ENCODE measurements at places on chromosomes 13 and 19.
A peak's percentile ranks its signal among the peaks of the same experiment; 100 is the strongest.

- no peak for DNase-seq
Measured at GRCh38 chr13:37085606-37086005, 19.9 kb downstream of the CSNK1A1L start.

DNA sequence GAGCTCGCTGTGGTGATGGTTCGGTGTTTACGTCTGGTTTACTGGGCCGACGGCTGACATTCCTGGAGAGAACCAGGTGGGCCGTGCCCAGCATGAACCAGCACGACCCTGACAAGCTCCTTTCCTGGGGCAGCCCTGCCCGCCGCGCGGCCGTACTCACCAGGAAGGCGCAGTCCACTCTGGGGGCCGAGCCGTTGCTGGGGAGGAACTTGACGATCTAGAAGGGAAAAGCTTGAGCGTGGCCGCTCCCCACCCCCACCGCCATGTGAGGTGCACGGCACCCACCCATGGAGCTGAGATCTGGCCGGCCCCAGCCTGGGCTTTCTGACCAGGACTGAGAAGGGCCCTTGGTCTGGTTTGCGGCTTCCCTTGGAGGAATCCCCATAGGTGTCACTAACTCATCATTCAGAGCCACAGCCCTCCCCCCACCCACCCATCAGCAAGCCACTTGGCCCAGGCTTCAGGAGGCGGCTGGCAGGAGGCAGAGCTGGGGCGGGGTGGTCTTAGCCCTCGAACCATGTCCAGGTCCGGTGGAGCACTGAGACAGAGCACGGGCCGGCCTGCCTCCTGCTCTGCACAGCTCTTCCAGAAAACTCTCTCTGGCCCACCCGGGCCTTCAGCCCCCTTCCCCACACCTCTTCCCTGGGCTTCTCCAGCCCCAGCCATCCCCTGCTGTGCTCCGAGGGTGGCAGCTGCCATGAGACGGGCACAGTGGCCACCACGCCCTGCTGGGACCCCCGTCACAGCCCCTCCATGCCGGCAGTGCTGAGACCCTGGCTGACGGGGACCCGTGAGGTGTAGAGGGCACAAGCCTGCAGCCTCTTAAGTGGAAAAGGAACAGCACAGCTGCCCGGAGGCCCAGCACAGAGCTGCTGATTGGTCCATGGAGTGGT is 6.2 kb downstream of the ATP4B start:
- no peak for DNase-seq

DNA sequence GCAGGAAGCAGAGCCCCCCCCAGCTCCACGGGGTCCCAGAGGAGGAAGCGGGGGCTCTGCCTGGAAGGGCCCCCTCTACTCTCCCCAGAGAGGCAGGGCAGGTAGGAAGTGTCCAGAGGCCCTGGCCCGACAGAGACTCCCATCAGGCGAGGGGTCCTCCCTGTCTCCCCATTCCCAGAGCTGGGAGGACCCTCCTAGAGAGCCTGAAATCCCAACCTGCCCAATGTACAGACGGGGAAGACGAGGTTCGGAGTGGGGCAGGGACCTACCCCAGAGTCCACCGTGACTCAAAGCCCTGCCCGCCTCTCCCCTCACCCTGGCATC is 1.1 kb downstream of the TLE2 start:
- DNase-seq: no peak

DNA sequence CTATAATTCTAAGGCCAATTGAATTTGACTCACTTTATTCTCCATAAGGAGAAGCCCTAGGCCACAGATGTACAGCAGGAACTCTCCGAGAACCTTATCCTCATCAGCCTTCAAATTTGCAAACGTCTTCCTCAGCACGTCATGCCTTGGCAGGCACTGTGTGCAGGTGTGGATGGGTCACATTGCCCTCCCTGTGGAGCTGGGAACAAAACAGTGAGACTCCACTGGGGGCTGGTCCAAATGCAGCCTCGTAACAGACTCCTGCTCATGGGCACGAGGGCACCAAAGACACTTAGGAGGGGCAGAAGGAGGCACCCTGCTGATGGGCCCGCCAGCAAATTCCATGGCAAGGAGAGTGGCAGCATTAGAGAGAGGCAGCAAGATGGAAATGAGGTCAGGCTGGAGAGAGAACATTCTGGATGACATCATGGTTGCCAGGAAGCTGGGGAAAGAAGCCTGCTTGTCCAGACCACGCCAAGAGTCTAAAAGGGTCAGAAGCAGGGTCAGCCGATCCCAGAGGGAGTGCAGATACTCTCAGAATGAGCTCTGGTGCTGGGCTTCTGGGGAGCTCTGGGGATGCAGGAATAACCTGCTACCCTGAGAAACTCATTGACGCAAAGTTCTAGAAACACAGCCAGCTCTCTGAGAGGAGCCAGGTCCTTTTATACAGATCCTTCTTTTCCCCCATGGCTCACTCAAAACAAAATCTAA is 242.2 kb downstream of the B3GLCT start:
- peak; percentile 46 for DNase-seq

- DNase-seq: no peak
Measured at GRCh38 chr13:38477676-38478075, 128.0 kb downstream of the UFM1 start.

- no peak for DNase-seq
Measured at GRCh38 chr13:91264484-91264883, 83.0 kb upstream of the MIR17HG start.

- DNase-seq: no peak
Measured at GRCh38 chr13:41610404-41610803, 153.1 kb downstream of the RGCC start.

DNA sequence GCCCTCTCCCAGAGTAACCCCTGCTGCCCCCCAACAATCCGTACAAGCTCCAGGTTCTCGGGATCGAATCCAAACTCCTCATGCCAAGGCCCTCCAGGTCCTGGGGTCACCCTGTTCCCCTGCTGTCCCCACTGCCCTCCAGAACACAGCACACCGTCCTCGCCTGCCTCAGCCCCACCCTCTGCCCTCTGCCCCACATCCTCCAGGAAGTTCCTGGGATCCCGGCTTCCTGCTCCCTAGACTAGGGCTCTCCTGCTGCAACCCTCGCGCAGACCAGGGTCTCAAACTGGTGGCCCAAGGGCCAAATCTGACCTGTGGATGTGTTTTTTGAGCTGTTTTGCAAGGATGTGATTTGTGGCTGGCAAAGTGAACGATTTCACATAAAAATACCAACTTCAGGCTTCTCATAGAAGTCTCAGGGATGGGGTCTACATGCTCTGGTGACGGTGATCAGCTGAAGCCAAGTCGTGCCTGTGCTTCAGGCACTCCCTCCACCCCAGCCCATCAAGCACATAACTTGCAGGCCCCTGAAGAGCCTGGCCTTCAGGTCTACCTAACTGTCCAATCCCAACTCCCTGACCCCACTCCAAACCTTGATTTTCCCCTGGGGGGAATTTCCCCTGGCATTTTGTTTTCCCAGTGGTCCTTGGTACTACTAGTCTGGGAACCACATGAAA is 1.8 kb downstream of the RABAC1 start:
- no peak for DNase-seq

GRCh38 chr19:23436944-23437343 is 41.7 kb upstream of the ZNF91 start:
- DNase-seq: no peak

GRCh38 chr19:31066385-31066784 is 282.9 kb downstream of the TSHZ3 start:
- DNase-seq: peak; percentile 17

GRCh38 chr19:2372076-2372612 is 12.1 kb downstream of the TMPRSS9 start:
- no peak for DNase-seq

GRCh38 chr13:99224021-99224420 is 23.4 kb downstream of the UBAC2 start:
- no peak for DNase-seq

GRCh38 chr19:15225760-15226159 is 6.5 kb downstream of the EPHX3 start:
- DNase-seq: no peak

- no peak for DNase-seq
Measured at GRCh38 chr19:30743011-30743410, 370.8 kb downstream of the ZNF536 start.

GRCh38 chr19:3359919-3360420 is 6.4 kb upstream of the NFIC start:
- no peak for DNase-seq

DNA sequence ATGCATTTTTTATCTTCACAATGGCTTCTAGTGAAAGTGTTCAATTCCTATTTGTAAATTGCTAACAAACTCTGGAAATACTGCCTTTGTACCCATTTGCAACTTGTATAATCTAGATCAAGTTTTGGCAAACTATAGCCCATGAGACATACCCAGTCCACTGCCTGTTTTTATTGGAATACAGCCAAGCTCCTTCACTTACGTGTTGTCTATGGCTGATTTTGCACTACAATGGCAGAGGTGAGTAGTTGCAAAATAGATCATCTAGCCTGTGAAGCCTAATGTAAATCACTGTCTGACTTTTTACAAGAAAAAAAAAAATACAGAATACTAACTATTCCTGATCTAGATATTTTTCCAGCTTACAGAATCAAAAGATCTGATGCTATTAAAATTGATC is 37.1 kb downstream of the DZIP1 start:
- DNase-seq: no peak

DNA sequence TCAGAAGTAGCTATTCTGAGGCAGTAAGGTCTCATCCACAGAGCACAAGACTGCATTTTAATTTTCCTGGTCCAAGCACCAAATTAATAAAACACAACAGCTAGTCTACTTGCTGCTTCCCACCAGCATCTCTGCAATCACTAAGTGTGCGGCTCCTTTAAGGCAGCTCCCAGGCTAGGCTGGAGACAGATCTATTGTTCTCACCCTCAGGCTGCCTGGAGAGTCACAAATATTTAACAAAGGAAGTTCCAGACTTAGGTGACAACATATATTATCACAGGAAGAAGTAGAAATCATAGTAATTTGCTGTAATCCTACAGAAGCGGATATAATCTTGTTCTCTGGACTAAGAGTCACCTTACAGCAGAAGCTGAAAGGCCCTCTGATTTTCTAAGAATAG is 2.2 kb upstream of the EID2 start:
- no peak for DNase-seq

DNA sequence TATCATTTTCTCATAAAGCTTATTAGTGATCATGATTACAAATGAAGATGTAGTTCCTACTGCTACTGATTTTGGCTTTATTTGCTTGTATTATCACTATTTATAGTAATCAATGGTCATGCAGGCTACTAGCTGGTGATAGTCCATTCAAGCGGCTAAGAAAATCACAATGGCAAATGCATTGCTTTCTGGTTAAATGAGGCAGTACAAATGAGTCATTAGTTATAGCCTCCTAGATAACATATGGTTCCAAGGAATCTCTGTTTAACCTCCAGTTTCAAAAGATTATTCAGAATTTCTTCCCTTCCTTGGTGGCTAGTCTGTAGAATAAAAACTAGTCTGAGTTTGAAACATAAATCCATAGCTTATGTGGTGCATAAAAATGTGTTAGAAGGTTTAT is 141.3 kb upstream of the HTR2A start:
- DNase-seq: no peak

- no peak for DNase-seq
Measured at GRCh38 chr19:35216016-35216832, 12.3 kb downstream of the FAM187B start.

GRCh38 chr13:32113532-32113931 is 82.0 kb downstream of the FRY start:
- DNase-seq: no peak

- no peak for DNase-seq
Measured at GRCh38 chr19:37078717-37079032, 442 bp downstream of the ZNF420 start.

DNA sequence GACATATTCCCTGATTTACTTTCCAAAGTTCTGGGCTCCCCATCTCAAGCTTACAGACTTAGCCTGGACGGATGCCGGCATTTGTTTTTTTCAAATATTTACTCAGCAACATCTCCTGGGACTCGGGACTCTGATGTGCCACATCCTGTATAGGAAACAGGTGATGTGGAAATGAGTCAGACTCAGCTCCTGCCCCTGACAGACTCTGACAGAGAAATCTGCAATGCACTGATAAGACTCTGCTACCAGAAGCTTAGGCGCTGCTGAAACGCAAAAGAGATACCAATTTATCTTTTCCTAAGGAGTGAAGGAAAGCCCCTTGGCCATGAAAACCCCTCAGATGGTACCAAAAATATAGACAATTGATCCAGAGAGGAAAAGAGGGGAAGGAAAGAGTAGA is 16.2 kb downstream of the LAIR2 start:
- DNase-seq: no peak

DNA sequence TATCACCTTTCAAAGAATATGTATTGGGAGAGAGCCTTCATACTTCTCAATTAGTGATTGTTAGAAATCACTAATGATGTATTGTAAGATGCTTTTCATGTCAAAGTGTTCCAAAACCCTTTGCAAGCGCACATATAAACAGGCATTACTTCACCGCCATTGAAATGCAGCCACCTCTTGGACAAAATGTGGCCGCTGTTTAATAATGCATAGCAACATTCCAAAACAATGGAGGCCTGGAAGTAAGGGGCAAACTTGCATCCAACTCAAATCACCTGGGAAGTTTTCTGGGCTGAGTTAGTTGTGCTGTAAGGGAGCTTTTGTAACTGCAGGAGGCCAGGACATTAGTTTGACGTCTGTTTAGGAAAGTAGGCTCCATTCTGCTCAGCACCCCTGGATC is 438.1 kb downstream of the FGF9 start:
- DNase-seq: peak; percentile 93

- no peak for DNase-seq
Measured at GRCh38 chr19:16094360-16095070, 17.2 kb upstream of the RAB8A start.

DNA sequence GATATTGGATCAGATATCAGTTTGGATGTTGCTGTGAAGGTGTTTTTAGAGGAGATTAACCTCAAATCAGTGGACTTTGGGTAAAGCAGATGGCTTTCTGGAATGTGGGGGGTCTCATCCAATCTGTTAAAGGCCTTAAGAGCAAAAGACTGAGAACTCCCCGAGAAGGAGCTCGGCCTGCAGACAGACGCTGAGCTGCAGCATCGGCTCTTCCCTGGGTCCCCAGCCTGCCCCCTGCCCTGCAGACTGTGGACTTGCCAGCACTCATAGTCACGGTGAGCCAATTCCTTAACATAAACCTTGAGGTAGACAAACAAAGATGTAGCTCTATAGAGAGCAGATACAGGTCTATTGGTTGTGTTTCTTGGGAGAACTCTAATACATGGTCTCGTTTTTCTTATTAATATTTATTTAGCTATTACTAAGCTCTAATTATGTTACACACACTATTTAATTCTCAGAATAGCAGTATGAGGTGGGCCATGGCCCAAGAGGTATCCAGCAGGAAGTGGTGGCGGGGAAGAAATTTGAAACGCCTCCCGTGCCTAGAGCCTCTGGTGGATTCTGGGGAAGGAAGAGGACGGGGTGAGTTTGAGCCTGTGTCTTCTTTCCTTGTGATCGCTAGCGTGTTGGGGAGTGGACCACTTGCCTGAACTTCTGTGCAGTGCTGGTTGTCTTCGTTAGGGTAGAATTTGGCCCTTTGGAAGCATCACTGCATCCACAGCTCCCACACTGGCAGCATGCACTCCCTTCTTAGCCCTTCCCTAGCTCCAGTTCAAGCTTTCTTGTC is 305.3 kb downstream of the TEX29 start:
- no peak for DNase-seq

DNA sequence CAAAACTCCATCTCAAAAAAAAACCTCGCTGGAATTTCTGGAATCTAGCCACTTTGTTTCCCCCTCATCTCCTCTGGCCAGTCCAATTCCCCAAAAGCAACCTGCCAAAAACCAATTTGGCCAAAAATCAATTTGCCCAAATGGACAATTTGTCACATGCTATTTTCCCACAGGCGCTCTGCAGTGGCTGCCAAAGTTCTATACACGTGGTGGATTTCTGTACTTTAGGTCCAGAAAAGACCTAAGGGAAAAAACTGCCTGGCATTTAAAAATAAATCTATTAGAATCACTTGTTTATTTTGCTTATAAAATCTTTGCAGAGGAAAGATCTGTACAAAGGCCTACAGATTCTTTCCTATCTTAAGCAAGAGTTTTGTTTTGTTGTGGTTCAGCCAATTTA is 79.4 kb downstream of the MAP4K1 start:
- DNase-seq: peak; percentile 19
